Right lobe of liver (tissue), 6 donors: ENCODE measurements at places on chromosomes 13 and 19. TPM values are rescaled to one million over a fixed set of nuclear protein-coding genes. Genes with fewer than 3 reads are reported as not detected.
A peak's percentile ranks its signal among the peaks of the same experiment; 100 is the strongest.

Gene CACNA1A
- not detected for total RNA-seq

Gene CASP14
- not detected for total RNA-seq

Gene PDS5B
- total RNA-seq = 14.2 TPM

Gene NLRP11
- 0.22 TPM for total RNA-seq

Gene RDH8
- total RNA-seq = not detected

Gene CUL4A
- 37.9 TPM for total RNA-seq

Gene NCLN
- total RNA-seq = 35.4 TPM

DNA sequence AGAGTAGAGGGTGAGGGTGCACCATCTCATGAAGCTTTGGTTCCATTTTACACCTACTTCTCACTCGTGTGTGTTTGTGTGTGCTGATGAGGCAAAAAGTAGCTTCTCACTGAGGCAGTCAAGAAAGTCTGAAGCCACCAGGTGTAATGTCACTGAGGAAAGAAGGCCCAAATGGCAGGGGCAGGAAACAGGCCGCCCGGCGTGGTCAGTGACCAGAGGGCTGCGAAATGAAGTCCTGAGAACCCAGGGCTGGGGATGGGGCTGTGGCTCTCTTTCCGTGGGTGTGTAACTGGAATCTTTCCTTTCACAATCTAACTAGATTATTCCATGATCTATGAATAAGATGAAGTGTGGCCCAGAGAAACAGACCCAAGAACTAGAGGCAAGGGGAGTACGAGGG lies 25.5 kb upstream of the TFDP1 start:
- DNase-seq = no peak

- DNase-seq = no peak
Measured at GRCh38 chr13:99083981-99084380, 106.1 kb upstream of the DOCK9 start.

DNA sequence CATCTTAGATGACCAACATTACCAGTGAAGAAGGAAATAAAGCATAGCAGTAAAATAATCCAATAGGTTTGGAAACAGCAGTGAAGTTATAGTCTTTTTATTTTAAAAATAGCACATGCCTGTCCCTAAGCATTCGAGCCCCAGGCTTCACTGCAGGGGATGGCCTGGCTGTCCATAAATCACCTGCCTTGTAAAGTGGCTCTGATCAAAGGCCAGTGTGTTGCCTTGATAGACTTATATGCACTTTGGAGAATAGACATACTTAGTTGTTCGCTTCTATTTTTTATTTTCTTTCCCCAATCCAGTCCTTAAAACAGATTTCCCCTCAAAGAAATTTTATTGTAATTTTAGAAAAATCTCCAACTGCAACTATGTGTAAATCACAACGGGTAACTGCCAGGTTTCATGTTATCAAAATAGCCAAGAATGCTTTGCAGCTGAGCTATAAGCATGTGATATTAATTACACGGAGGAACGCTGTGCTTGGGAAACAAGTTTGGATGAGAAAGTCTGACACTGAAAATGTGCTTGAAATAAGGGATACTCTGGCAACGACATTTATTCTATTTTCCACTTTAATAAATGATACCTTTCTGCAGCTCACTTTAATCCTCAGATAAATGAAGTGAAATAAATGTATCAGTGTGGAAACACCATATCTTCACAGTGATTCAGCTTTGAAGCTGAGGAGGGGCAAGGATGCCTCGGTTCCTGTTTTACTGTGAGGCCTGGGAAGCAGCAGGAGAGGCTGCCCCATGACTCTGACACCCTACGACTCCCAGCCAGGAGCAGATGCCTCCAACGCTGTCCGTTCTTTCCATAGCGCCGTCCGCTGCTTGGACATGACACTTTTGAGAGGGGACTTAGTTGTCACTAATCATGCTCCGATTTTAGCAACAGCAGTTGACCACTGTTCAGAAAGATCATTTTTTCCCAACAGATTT lies 5.5 kb upstream of the METTL21C start:
- DNase-seq = no peak

GRCh38 chr13:65724226-65724625 lies 1505.9 kb downstream of the PCDH9 start:
- DNase-seq = no peak

DNA sequence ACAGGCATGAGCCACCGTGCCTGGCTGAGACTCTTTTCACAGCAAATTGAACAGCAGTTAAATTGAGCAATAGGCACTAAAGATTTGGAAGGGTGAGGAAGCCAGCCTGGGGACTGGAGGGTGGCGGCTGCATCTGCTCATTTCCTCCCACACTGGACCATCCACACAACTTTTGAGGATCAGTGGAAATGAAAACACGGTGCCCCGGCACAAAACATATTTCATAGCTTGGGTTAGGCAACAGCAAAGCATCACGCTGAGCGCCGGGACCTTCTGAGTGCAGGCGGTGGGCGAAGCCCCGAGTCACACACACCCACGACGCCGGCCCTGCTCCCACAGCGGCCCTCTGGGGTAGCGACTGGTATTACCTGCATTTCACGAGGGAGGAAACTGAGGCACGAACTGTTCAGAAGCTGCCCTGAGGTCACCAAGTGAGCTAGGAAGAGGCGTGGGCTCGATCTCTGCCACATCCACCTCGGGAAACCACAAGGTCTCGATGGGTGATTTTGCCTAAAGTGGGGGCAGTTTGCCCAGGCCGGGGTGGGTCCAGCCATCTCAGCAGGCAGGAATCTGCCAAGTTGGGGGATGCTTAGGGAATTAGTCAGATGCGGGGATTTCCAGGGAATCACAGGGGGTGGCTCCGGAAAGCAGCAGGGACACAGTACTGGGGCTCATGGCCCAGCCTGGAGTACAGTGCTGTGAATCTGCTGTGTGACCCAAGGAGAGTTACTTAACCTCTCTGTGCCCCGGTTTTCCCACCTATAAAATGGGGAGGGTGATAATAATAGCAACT lies 3.5 kb upstream of the SBNO2 start:
- no peak for DNase-seq

- no peak for DNase-seq
Measured at GRCh38 chr19:5261156-5261890, 79.3 kb downstream of the PTPRS start.

DNA sequence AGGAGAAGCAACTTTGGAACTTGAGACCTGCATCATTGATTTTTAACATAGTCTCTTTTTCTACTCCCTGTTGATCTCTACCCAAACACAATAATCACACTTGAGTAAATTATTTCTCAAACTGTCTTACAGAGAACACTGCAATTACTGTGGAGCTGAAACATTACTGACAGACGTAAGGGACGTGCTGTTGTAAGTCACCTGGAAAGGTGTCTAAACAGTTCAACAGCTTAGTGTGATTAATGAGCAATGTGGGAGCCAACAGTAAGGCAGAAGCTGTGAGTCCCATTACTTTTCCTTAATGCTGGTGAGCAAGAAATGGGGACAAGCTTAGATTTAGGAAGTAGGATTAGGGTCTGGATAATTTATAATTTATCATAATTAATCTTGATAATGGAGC lies 265.7 kb downstream of the DLEU7 start:
- no peak for DNase-seq

- no peak for DNase-seq
Measured at GRCh38 chr13:99123101-99124045, 77.3 kb upstream of the UBAC2 start.

DNA sequence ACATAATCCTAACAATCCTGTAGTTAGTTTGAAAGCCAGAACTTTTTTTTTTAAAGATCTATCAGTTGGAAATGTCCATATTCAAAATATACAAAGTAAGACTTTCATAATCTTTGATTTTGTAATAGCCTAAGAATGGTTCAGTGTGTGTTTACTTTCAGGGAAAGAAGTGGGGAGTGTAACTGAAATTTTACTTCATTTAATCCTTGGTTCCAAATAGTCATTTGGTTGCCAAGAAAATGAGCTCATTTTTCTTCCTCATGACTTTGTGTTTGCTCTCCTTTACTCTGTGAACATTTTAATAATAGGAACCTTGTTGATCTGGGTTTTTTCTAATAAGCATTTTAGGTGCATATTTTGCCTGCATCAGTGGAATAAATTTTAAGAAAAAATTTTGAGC lies 278.8 kb downstream of the SLITRK6 start:
- no peak for DNase-seq

DNA sequence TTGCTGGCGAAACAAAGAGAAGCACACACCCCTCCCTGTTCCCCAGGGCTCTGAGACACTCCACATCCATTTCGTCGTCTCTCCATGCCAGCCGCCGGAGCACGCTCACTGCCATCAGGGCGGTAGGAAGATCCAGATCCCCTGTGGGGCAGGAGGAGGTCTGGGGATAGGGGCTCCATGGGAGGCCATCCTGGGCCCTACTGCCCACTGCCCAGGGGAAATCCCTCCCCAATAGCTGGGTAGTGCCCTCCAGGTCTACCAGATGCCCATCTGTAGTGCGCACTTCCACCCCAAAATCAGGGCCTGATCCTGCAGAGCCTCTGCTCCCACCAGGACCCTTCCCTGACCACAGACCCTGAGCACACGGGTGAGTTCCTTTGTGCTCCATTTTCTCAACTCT lies 80.3 kb downstream of the EFNB2 start:
- DNase-seq = no peak

DNA sequence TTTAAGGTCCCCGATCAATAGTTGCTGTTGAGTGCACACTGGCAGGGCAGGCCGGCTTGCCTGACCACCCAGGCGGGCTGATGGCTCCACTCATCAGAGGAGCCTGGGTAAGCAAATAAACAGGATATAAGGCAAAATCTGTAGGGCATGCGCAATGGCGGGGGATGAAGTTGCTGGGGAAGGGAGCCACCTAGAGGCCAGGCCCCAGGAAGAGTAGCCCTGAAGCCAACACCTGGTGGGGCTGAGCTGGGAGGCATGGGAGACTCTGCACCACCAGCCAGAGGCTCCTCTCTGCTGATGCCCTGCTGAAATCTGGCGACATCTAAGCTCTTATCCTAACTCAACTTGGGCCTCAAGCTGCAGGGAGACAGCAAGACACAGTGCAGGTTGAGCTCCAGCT lies 324.3 kb downstream of the ZNF536 start:
- no peak for DNase-seq

GRCh38 chr19:51123381-51123800 lies 1.3 kb upstream of the SIGLEC9 start:
- no peak for DNase-seq

DNA sequence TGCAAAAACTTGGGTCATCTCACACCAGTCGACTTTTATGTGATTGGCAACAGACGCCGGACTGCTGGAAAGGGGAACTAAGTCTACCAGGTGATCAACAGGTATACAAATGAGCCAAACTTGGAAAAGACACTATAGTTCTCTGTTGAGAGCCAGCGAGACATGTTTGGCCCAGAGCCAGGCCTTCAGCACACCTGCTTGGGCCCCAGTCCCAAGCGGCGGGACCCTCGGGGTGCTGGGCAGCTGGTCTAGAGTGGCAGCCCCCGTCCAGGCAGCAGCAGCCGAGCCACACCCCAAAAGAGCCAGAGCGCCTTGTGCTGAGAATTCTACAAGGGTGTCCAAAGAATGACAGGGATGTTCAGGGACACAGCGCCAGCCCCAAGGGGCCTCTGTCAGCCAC lies 28.0 kb downstream of the NAXD start:
- no peak for DNase-seq

GRCh38 chr13:87769445-87769844 lies 98.3 kb downstream of the SLITRK5 start:
- no peak for DNase-seq

DNA sequence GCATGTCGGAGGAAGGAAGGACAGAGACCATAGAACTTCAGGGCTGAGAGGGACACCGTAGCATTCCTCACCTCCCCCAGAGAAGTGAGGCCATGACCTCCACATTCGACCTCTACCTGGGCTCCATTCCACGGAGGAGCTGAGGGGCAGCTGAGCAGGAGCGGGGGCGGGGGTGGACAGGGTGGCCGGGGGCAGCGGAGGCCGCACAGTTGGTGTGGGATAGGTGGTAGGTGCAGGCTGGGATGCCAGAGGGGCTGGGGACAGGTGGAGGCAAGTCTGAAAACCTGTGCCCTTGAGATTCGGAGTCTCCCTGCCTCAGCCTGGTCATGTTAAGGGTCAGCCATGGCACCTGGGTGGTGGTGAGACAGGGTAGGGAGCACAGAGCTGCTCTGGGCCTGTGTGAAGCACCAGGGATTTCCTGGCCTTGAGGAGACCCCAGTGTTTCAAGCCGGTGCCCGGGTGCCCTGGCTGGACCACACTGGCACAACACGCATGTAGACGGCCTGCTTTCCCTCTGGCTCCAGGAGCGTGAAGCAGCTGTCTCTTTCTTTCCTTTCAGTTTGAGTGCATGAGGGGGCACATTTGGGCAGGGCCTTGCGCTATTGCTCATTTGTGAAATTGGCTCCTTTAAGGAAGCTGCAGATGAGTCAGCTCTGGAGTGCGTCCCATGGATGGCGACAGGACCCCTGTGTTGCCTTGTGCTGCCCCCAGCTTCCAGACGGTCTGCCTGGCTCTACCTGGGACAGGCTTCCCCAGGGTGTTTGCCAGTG lies 51.8 kb downstream of the TSSK6 start:
- no peak for DNase-seq

- DNase-seq = no peak
Measured at GRCh38 chr13:35255241-35255640, 221.2 kb downstream of the MAB21L1 start.

- DNase-seq = no peak
Measured at GRCh38 chr13:49366841-49367240, 77.0 kb downstream of the CAB39L start.

DNA sequence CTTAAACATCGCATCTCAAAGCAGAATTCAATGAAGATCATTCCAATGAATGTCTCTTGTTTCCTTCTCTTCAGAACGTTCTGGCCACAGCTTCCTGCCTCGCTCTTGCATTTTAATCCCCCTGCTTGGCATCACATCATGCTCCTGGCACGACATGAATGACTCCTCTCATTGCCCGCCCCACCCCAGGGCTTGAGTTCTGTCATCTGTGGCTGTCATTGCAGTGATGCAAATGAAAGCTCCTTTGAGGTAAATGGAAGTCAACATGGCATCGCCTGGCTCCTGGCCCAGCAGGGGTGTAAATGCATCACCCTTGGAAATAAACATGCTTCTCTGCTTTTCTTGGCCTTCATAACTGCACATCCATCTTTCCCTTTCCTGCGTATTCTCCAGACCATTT lies 48.6 kb downstream of the SCEL start:
- DNase-seq = no peak

- DNase-seq = no peak
Measured at GRCh38 chr19:41707871-41708371, 505 bp upstream of the CEACAM5 start.

DNA sequence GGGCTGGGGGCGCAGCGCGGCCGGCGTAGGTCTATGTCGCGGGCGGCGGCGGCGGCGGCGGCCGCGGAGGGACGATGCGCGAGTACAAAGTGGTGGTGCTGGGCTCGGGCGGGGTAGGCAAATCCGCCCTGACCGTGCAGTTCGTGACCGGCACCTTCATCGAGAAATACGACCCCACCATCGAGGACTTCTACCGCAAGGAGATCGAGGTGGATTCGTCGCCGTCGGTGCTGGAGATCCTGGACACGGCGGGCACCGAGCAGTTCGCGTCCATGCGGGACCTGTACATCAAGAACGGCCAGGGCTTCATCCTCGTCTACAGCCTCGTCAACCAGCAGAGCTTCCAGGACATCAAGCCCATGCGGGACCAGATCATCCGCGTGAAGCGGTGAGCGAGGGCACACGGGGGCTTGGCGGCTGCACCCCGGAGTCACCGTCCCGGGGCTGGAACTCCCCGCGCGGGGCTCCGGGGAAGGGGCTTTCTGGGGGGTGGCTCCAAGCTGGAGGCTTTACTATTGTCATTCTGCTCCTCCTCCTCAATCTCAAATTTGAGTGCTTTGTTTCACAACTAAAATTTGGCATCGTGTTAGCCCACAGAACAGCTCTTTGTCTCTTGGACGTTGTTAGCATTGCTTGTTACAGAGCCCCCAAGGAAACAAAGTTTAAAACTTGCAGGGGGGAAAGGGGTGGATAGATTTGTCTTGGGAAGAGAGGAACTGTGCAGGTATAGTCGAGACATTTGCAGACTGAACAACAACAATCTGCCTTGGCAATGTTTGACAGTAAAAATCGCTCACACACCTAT lies 630 bp downstream of the RAP2A start:
- DNase-seq = peak; percentile 66
